ENCODE measurements at places on chromosomes 12 and 14.
A peak's percentile ranks its signal among the peaks of the same experiment; 100 is the strongest.

- DNase-seq = no peak
Measured at GRCh38 chr12:115251727-115252126, 567.8 kb upstream of the TBX3 start.

GRCh38 chr14:61372842-61373555, 51.6 kb downstream of the PRKCH start:
- no peak for DNase-seq

DNA sequence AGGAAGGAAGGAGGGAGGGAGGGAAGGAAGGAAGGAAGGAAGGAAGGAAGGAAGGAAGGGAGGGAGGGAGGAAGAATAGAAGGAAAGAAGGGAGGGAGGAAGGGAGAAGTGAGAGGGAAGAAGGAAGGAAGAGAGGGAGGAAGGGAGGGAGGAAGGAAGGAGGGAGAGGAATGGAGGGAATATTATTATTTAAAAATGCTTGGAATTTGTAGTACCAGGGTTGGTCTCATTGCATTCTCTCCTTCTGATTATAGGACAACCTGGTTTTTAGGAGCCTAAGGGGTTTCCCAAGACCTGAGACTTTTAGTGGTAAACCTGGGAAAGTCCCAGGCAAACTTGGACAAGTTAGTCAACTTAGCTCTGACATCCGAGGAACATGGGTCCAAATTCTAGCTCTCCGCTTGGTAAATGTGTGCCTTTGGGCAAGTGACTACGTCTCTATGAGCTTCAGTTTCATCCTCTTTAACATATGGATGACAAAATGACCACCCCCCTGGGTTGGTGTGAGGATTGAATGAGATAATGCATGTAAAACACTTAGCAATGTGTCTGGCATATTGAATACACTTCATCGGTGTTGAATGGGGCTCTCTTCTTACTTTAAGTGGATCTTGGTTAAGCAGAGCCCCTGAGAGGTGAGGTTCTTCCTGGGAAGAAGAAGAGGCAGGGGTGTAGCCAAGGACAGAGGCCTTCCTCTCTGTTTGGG, 690.7 kb upstream of the TBX3 start:
- no peak for DNase-seq

GRCh38 chr12:120247621-120248030, 17.9 kb downstream of the PXN start:
- DNase-seq = no peak

DNA sequence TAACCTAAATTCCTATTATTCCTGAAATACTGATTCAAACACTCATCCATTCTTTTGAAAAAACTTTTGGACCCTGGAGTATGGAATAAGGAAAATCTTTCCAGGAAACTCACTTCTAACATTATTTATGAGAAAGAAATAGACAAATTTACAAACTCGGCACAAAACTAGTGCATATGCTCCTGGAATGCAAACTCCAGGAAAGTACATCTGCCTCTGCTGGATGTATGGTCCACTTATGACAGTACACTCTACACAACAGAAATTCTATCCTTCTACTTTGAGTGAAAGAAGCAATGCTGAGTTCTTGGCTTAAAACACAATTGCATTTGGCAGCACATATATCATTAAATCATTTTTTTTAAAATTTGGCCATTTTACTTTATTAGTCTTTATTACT, 700.5 kb upstream of the STXBP6 start:
- DNase-seq = no peak

DNA sequence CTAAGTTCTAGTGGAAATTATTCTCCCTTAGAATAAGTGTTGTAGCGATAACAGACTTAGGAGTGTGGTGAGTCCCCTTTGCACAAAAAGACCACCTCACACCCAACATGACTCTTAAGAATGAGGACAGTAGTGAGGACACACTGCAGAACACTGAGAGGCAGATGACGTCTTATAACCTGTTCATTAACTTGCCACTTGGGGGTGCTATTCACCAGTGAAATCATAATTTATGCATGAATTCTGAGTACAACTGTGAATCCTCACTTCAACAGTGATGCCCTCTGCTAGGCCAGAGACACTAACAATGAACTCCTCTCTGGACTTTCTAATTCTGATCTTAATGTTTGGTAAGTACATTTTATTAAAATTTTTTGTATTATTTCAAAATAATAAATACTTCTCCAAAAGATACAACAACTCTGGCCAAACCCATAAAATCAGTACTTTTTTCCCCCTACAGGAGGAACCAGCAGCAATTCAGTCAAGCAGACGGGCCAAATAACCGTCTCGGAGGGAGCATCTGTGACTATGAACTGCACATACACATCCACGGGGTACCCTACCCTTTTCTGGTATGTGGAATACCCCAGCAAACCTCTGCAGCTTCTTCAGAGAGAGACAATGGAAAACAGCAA, 274.7 kb downstream of the DAD1 start:
- peak; percentile 35 for DNase-seq

DNA sequence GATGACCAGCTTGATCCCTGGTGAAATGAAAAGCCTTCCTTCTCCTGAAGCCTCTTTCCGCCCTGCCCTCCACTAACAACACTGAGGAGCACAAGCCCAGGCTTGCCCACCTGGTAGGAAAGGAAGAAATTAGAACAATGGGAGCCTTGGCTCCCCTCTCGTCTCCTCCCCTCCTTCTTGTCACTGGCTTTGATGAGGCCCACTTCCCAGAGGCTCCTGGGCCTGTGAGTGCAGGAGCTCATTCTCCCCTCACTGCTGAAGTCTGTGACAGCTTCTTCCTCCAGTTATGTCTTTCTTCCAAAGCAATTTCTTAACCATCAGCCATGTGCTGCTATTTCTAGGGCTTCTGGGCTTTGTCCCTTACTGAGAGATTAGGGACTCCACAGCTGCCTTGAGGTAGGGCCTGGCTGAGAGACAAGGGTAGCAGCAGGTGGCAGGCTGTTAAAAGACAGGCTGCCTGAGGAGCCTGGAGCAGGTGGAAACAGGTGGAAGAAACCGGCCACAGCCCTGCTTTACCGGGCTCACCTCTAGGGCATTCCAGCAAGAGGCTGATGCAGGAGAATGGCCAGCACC, 53.6 kb upstream of the SRSF5 start:
- no peak for DNase-seq

- no peak for DNase-seq
Measured at GRCh38 chr12:28883406-28883997, 265.6 kb upstream of the FAR2 start.

DNA sequence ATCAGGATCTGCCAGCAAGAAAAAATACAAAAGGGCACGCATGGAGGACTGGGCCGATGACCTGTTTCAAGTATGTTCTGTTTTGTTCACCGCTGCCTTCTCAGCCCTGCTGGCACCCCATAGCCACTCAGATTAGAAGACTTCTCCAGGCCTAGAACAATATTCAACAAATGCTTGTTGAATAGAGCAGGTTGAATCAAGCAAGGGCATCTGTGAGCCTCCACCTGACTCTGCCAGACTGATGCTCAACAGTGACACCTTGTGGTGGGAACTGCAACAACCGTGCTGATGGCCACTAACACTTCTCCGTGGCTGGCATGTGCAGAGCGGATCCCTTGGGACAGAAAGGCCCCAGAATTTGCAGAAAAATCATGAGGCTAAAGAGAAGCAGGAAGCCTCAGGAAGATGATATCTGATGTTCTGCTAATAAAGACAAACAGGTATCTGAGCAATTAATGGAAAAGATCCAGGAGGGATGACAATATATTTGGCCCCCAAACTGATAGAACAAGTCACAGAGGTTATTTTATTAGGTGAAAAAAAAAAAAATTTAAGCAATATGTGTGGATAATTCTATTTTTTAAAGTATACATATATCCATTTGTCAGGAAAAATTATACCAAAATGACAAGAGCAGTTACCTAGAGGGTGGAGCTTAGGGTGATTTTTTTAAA, 114.3 kb downstream of the KSR2 start:
- peak; percentile 70 for DNase-seq

GRCh38 chr12:115584156-115584555, 693.3 kb downstream of the MED13L start:
- no peak for DNase-seq

DNA sequence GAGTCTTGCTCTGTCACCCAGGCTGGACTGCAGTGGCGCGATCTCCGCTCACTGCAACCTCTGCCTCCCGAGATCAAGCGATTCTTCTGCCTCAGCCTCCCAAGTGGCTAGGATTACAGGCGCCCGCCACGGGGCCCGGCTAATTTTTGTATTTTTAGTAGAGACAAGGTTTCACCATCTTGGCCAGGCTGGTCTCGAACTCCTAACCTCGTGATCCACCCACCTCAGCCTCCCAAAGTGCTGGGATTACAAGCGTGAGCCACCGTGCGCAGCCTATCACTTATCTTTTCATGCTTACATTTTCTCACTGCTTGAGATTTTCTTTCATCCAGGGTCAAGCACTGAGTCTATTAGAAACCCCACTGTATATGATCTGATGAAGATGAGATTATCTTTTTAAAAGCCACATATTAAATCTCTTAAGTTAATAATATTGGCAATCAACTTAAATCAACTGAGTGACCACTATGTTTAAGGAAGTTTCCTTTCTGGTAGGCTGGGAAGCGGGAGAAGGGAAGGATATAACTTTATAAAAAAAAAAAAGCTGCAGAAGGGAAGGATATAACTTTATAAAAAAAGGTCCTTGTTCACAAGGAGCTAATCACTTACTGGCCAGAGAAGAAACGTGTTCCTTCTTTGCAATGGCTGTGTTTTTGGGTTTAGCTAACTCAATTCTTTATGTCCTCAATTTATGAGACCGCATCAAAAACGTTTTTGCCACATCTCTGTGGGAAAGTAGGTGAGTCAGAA, 1.3 kb upstream of the MDM2 start:
- no peak for DNase-seq

- DNase-seq = no peak
Measured at GRCh38 chr12:69497308-69498026, 27.3 kb downstream of the FRS2 start.

GRCh38 chr14:68283378-68284123, 464.0 kb downstream of the RAD51B start:
- DNase-seq = no peak

DNA sequence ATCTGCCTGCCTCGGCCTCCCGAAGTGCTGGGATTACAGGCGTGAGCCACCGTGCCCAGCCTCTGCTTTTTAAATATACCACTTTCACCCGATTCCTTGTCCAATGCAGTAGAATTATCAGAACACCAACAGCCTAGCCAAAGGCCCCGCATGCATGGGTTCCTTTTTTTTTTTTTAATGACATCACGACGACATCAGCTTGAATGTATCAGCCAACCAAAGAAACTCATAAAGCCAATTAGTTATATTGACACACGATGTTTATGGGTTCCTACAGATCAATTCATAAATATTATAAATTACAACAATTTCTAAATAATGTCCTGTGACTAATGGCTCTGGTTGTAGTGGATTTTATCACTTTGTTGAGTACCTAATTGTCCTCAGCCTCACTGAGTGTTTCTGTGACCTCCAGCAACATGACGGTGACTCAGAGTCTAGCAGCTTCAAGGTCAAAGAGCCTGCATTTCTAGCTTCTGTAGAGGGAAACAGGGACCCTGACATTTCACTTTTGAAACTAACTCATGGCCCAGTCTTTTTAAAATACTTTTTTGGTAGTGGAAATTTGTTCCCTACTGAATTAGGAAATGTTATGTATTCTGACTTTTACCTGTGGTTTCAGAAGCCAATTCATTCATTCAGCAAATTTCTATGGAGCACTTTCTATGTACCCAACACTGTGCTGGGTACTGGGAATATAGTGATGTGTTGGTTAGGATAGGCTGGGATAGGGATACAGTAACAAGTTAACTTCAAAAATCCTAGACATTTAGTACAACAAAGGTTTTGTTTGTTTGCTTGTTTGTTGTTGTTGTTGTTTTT, 144.1 kb downstream of the SUDS3 start:
- no peak for DNase-seq

DNA sequence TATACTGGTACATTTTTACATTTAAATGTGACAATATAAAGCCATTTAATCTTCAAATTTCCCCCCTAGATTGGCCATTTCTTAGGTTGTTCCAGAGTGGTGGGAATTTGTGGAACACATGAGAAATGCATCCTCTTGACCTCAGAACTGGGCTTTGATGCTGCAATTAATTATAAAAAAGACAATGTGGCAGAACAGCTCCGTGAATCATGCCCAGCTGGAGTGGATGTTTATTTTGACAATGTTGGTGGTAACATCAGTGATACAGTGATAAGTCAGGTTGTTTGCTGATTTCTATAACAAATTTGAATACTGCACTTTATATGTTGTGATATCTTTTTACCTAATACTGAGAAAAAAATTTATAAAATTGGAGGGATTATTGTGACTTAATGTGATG, 7.6 kb upstream of the ZNF410 start:
- DNase-seq = no peak

- no peak for DNase-seq
Measured at GRCh38 chr12:107663277-107663676, 22.3 kb upstream of the PWP1 start.

GRCh38 chr12:4228122-4228580, 45.4 kb upstream of the CCND2 start:
- no peak for DNase-seq

- no peak for DNase-seq
Measured at GRCh38 chr12:77907936-77908335, 77.2 kb downstream of the NAV3 start.

DNA sequence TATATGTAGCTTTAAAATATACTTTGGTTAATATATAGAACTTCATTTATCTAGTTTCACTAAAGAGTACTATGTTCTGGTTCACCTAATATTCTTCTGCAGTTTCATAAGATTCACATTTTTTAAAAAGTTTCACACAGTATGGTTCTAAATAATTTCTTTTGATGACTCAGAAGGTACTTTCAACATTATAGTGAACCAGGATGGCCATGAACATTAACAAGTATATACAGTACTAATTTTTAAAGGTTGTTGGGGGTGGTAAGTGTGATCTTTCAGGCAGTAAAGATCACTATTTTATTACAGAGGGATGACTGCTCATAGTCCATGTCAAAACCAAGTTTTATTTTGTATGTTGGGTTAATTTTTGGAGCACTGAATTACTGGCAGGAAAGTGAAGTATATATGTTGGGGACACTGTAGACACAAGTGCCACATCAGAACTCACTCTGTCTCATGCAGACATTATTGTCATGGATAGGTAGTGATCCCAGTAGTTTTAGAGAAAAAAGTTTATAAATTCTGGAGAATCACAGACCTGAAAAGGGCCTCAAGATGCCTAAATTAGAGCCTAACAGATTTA, 60.0 kb downstream of the DCAF5 start:
- DNase-seq = no peak

- no peak for DNase-seq
Measured at GRCh38 chr12:1946296-1946695, 27.8 kb upstream of the CACNA2D4 start.

DNA sequence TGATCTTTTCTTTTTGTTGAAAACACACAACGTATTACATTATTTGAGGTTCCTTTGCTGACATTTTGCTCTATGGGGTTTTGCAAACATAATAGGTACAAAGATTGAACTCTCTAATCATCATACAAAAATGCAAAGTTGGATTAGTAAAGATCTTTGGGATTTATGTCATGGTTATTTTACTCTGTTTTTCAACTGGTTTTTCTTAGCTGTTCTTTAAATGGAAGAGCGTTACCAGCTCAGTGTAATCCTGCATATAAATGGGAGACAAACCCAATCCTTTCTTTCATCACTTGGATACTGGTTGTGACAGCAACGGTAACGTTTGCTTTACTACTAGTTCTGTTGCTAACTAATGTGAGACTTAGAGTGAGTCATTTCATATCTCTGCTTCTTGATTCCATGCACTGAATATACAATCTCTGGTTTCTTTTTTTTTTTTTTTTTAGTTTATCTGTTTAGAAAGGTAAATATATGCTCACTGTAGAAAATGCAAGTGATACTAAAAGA, 104.9 kb upstream of the NOVA1 start:
- DNase-seq = no peak

Measured in retina (tissue), 1 donor.